Hippocampal formation (tissue), 2 donors: ENCODE measurements at places on chromosomes 1 and 21.

DNA sequence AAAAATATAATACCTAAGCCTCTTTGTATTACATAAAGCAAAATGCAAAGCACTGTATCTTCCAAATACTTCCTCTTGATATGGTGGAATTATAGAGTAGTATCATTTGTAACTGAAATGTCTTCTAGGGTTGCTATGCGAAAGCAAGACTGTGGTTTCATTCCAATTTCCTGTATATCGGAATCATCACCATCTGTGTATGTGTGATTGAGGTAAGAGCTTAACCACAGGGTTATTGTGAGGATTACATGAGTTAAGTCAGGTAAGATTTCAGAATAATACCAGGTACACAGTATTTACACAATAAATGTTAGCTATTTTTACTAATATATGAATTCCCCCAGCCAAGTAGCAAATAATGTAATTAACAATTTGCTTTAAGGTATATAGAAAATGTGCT, 24.7 kb downstream of the CD53 start:
- no peak for DNase-seq

- DNase-seq, result no peak
Measured at GRCh38 chr1:228170666-228171065, 5.1 kb downstream of the IBA57 start.

GRCh38 chr1:31447210-31447609, 34.2 kb downstream of the SERINC2 start:
- no peak for DNase-seq

DNA sequence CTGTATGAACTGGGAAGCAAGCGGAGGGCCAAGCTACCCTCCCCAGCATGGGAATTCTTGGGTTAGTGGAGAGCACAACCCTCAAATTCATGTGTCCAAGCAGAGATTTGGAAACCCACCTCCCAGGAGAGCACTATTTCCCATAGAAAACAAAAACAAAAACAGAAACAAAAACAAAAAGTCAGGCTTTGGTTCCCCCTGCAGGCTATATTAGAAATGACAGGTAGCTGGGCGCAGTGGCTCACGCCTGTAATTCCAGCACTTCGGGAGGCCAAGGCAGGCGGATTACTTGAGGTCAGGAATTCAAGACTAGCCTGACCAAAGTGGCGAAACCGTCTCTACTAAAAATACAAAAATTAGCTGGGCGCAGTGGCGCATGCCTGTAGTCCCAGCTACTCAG, 10.8 kb downstream of the MINDY1 start:
- DNase-seq, result peak; percentile 22

DNA sequence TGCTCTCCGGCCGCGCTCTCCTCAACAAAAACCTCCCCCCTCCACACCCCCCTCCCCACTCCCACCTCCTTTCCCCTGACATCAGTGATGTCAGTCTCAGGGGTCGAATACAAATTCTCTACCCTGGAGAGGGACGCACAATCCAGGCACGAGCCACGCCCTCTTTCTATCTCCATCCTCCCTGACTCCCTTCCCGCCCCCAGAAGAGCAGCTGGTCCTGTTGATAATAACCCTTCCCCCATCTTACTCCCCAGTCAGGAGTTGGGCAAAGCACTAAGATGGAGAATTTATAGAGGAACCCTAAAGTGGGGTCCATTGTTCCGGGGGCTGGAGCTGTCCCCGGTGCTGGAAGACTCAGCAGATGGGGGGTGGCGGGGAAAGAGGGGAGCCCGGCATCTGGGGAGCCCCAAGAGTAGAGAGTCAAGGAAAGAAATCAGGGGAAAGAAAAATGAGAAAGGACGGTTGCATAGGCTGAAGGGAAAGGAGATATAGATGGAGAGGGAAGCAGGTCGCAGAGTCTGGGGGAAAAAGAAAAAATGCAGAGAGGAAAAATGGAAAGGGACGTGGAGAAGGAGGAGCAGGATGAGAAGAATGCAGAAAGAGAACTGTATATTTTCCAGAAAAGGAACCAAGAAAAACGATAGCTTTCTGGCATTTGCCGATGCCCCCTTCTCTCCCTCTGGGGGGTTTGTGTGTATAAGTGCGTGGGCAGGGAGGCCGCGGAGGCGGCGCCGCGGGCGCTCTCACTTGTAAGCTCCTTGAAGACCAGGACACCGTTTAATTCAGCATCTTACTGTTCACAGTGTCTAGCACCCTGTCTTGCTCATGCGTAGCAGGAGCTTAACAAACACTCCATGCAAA, at the start of gene CELF3:
CELF3 (minus strand) TSS at position 33 of the 861 bp plus-strand sequence. CDS start 783 bp downstream, outside the sequence.
- DNase-seq, result peak; percentile 77

- DNase-seq, result no peak
Measured at GRCh38 chr1:180196436-180197003, 33.5 kb upstream of the LHX4 start.

- no peak for DNase-seq
Measured at GRCh38 chr1:218392780-218393179, 47.6 kb downstream of the TGFB2 start.

GRCh38 chr21:25942135-25942534, 207.4 kb downstream of the GABPA start:
- DNase-seq, result no peak

DNA sequence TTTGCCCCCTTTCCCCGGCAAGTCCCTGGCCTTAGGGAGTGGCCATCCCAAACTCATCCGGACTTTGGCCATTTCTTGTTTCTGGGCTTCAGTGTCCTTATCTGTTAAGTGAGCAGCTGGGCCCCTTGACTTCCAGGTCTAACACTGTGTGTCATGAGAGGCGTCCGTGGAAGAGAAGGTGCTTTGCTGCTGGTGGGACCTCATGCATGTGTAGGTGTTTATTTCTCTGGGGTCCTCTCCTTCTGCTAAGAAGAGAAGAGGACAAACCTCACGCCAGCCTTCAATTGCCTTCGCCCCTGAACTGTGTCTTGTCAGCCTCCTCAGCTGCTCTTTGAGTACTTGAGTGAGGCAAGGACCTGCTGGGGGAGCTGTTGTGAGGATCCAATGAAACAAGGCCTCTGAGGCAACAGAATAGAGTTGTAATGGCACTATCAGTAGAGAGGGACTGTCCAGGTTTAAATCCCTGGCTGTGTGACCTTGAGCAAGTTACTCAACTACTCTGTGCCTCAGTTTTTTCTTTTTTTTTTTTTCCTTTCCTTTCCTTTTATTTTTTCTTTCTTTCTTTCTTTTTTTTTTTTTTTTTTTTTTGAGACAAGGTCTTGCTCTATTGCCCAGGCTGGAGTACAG, 72.5 kb downstream of the RUNX3 start:
- no peak for DNase-seq

DNA sequence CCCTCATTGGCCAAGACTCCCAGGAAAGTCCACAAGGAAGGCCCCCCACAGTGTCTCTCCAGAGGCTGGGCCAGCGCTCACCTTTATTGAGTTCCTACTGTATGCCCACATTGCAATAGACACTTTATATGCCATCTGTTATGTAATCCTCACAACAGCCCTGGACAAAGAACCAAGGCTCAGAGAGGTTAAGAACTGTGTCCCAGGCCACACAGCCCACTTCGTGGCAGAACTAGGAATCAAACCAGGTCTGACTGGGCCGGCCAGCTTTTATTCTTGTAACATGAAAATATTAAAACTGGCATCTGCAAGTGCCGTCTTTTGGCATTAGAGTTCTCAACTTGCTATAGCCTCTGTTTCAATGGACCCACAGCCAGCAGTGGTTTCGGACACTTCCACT, 4.5 kb downstream of the CTRC start:
- no peak for DNase-seq

GRCh38 chr1:10934150-10934818, 78.2 kb upstream of the TARDBP start:
- no peak for DNase-seq

DNA sequence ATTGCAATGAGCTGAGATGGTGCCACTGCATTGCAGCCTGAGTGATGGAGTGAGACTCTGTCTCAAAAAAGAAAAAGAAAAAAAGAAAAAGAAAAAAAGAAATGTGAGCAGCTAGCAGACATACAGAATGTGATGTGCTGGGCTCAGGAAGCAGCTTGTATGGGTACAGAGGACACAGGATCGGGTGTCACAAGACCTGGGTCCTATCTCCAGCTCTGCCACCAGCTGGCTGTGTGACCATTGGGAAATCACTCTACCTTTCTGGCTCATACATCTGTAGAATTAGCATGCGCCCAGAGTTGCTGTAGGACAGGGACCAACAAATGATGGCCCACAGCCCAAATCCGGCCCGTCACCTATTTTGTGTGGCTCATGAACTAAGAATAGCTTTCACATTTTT, 3.3 kb upstream of the PLA2G2C start:
- DNase-seq, result no peak

- no peak for DNase-seq
Measured at GRCh38 chr1:208207388-208208131, 36.6 kb downstream of the PLXNA2 start.

GRCh38 chr1:179968994-179969919, 14.6 kb downstream of the CEP350 start:
- no peak for DNase-seq

- peak; percentile 31 for DNase-seq
Measured at GRCh38 chr1:235917267-235917811, 50.6 kb upstream of the LYST start.

DNA sequence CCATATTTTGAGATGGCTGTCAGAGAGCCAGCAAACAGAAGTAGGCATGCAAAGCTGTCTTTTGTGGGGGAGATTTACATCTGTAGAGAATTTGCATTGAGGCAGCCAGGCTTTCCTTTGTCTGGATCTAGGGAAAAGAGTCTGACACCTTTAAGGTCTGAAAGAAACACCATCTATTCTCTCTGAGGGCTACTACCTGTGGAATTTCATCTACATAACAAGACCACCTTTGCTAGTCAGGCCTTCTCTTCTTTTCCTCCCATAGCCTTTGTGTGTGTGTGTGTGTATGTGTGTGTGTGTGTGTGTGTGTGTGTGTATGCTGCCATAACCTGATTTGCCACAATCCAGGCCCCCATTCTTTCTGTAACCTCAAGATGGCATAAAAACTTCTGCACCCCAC, 28.4 kb upstream of the DMRTB1 start:
- no peak for DNase-seq

DNA sequence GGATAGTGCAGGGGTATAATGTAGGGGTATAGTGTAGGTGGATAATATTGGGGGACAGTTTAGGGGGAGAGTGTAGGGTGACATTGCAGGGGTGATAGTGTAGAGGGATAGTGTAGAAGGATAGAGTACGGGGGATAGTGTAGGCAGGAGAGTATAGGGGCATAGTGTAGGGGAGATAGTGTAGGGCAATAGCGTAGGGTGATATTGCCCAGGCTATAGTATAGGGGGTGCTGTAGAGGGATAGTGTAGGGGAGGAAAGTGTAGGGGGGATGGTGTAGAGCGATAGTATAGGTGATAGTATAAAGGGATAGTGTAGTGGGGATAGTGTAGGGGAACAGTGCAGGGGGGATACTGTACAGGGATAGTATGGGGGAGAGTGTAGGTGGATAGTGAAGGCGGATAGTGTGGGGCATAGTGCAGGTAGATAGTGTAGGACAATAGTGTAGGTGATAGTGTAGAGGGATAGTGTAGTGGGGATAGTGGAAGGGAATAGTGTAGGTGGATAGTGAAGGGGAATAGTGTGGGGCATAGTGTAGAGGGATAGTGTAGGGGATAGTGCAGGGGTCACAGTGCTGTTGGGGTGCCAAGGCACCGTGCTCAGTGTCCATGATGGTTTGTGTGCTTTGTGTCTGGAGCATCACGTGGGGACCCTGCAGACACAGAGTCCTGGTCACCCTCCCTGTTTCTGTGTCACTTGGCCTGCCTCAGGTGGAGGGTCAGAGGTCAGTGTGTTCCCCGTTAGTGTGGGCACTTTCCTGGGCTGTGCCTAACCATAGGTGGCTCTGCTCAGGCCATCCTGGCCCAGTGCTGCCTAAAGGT, 10.5 kb upstream of the ARF1 start:
- no peak for DNase-seq

- DNase-seq, result no peak
Measured at GRCh38 chr1:75440274-75440673, 170.6 kb downstream of the SLC44A5 start.

DNA sequence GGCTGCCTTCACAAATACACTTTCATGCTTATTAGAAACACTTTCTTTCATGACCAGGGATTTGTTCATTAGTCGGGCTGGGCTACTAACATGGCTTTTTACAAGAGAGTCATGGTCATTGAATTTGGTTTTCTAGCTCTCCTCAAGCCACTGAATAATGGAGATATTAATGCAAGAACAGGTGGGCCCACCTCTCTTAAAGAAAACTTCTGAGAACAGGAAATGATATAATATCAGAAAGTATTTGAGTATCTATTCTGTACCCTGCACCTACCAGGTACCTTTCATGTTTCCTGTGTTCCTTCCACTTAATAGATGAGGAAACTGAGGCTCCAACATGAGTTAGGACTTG, 90.0 kb downstream of the TRABD2B start:
- DNase-seq, result no peak

DNA sequence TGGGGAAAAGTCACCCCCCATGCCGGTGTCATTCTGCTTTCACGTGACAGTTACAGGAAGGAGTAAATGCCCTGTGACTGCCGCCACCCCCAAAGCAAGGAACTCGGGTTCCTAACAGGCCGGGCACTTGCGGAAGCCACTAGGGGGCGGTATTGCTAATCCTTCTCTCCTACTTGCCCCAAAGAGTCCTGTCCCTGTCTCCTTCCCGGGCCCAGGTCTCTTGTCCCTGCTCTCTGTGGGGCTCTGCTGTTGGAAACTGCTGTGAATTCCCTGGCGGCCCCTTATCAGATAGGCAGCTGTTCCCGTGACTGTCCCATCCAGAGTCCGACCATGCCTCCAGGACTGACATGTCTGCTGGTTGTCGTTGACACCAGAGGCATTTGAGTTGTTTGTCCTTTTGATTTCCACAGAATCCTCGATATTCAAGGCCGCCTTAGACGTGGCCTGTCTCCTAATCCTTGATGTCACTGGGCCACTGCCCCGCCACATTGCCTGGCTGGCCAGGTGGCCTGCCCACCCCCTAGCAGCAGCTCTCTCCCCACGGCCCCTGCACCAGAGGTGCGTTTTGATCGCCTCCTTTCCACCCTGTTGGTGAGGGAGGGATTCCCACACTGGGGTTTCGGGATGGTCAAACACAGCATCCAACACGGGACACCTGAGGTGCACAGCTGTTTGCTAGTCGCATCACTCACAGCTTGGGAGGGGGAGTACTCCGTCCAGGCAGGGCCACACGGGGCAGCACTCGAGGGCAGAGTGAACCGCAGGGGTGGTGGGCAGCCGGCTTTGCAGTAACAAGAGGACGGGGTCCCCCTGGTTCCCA, 37.3 kb downstream of the CHAF1B start:
- no peak for DNase-seq

DNA sequence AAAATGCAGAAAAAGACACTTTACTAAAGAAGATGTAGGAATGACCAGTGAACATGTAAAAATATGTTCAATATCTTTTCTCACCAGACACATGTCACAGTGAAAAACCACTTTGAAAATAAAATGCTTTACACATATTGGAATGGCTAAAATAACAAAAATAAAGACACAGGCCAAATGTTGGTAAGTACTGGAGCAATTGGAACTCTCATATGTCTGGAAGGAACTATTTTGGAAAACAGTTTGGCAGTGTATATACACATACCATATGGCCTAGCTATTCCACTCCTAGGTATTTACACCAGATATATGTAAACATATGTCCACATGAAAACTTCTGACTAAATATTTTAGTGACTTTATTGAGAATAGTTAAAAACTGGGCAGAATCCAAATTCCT, 927.2 kb downstream of the BRINP3 start:
- no peak for DNase-seq
